ENCODE measurements at places on chromosomes 1 and 21.

- no peak for DNase-seq
Measured at GRCh38 chr1:27201295-27201694, 33.1 kb upstream of the WDTC1 start.

DNA sequence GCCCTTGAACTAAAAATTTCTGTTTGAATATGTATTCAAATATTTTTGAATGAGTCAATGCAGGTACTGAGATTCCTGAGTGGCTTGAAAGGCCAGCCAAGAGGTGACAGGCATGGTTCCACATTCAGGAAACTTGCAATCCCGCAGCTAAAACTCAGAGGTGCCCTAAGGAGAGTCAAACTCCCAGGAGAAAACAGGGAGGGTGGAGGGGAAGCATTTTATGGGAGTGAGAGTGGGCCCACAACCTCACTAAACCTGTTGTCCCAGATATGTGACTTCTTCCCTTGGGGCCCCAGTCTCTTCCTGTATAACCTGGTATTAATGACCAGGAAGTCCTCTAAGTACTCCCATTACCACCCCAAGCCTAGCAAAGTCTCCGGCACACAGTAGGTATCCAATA lies 189.6 kb downstream of the PLPP3 start:
- DNase-seq = no peak

DNA sequence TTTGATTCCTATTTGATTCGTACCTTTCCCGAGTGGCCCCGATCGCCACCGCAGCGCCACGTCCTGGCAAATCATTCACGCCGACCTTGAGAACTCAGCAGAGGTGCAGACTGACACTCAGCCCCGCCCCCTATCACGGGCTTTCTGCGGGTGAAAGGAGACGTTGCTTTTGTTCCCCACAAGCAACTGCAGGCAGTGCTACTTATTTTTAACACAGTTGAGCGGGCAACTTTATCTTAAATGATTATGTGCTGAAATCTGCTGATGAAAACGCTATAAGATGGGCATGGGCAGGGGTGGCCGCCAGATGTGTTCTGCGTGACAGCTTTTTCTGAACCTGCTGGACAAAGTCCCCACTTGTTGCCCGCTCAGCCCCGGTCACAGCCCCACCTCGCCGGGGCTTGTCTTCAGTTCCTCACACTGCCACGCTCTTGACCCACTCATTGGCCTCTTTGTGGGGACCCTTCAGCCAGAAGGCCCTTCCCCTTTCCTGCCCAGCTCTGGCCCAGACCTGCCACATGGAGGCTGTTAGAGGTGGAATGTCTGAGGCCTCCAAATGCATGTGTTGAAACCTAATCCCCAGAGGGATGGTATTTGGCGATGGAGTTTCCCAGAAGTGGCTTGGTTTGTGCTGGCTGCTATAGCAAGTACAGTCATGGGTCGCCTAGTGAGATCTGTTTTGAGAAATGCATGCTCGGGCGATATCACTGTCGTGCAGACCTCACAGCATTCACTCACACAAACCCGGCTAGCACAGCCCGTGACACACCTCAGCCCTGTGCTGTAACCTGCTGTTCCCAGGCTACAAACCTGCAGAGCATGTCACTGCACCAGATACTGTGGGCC lies 15.7 kb upstream of the PDXK start:
- DNase-seq = no peak

- no peak for DNase-seq
Measured at GRCh38 chr1:97013941-97014340, 292.4 kb downstream of the PTBP2 start.

GRCh38 chr1:239126884-239127283 lies 259.5 kb upstream of the CHRM3 start:
- DNase-seq = no peak

GRCh38 chr21:26127918-26128317 lies 42.7 kb downstream of the APP start:
- no peak for DNase-seq

GRCh38 chr1:182601913-182602312 lies 2.3 kb downstream of the RGS16 start:
- no peak for DNase-seq

- DNase-seq = no peak
Measured at GRCh38 chr1:208278638-208279037, 34.5 kb upstream of the PLXNA2 start.

All from activated B cell treated with CpG ODN at 0.5 μM for 24 hours (primary cell).